Anterior cingulate cortex (tissue), 58 donors: ENCODE measurements at places on chromosomes 6 and 20.

DNA sequence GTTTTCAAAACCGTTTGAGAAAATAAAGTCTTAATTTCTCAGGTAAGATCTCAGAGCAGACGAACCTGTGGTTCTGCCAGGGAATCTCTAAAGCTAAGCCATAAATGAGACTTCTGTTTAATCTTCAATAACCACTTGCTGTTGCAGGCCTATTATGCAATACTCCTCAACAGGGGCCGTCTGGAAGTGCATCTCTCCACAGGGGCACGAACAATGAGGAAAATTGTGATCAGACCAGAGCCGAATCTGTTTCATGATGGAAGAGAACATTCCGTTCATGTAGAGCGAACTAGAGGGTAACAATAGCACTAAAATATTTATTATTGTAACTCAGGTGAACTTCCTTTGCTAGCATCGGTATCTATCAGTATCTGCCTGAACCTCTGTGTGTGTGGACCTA, 223.7 kb downstream of the ARHGAP18 start:
- DNase-seq: no peak

DNA sequence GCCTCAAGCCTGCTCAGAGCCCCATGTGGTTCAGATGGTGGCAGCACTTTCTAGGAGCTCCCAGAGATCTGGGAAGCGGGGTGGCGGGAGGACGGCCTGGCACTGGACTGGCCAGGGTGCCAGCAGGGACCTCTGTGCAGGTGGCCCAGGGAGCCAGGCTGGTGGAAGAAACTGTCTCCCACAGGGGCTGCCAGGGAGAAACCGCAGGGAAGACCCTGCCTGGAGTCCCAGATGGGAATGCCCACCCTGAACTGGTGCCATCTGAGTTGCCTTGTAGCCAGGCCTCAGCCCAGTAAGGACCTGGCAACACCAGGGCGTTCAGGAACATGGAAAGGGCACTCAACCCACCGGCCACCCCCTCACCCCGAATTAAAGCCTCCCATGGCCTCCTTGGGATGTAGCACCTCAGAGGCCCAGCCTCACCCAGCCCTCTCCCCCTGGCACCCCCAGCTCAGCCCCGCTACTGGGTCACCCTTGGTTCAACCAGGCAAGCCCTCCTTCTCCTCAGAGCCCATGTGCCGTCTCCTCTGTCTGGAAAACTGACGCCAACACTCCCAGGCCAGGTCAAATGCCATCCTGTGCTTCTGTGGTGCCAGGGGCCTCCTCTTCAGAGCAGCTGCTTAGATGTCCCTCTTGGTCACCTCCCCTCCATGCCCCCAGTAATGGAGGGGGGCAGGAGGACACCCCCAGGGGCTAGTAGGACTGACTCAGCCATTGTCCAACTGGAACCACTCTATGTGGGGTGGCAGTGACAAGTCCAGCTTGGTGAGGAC, 5.9 kb upstream of the C20orf144 start:
- DNase-seq: no peak

DNA sequence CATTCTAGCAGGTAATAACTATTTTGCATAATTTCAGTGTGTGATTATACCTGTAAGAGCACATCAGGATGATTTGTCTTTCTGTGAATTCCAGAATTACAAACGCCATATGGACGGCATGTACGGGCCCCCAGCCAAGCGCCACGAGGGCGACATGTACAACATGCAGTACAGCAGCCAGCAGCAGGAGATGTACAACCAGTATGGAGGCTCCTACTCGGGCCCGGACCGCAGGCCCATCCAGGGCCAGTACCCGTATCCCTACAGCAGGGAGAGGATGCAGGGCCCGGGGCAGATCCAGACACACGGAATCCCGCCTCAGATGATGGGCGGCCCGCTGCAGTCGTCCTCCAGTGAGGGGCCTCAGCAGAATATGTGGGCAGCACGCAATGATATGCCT, 122.7 kb downstream of the TMEM242 start:
- no peak for DNase-seq

- DNase-seq: no peak
Observed at GRCh38 chr20:23574977-23575376, 6.7 kb upstream of the CST9L start.

DNA sequence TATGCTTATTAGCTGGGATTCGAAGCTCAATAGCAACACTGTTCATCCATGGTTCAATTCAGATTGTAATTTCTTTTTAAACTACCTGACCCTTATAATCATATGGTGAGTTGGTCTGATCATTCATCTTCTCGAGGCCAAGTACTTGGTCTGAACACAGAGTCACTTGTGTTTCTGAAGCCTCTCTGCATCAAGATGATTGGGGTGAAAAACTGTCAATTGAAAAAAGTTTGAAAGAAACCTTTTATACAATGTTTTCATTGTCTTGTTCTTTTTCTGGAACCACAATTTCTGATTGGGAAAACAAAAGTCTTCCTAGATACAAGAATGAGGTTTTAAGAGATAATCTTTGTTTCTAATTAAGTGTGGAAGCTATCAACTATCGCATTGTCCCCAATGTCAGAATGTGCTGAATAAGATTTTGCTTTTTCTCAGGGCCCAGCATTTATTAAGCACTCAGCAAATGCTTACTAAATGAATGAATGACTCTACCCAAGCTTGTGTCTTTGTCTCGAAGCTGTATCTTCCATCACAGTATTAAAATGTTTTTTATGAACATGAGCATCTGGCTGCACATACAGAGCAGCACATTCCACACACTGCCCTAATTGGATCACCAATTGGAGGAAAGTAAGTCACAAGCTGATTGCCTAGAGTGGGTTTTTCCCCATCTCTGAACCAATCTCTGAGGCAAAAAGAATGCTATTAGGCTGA, 45.0 kb upstream of the MOXD1 start:
- DNase-seq: no peak

DNA sequence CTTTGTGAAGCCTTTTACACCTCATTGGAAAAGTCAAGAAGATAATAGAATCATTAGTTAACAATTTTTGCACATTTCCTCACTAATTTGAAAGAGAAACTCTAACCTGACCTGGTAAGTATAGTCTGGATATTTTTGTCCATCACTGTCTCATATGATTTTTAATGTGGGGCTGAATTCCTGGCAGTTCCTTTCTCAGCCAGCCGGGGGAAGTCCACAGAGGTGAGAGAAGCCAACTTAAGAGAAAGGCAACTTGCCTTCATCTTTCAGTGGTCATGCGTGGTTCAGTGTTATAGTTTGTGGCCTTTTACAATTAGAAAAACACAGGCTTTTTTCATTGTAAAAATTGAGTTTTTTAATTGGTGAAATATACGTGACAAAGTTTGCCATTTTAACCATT, 80.6 kb downstream of the CDYL start:
- no peak for DNase-seq

GRCh38 chr20:16846006-16846405, 97.8 kb downstream of the OTOR start:
- no peak for DNase-seq

- DNase-seq: no peak
Observed at GRCh38 chr6:44363377-44363926, 21.0 kb downstream of the SPATS1 start.
